Osteocyte (in vitro differentiated cells): ENCODE measurements at places on chromosomes 11 and 22. TPM values are rescaled to one million over a fixed set of nuclear protein-coding genes. Genes with fewer than 3 reads are reported as not detected.

- H3K4me1 ChIP-seq: no peaks in the 10 kb centered on the region
- no peak for DNase-seq
- H3K27ac ChIP-seq: no peak overlapping the region
- H3K36me3 ChIP-seq: no peaks in the 10 kb centered on the region
- peaks cover 13% of the 10 kb centered on the region for H3K27me3 ChIP-seq
These were observed 251.8 kb upstream of the BLID start for GRCh38 chr11:122367809-122368231.

- peaks cover 7% of the 10 kb centered on the region for H3K36me3 ChIP-seq
- H3K4me3 ChIP-seq: no peak overlapping the region
- H3K27ac ChIP-seq: no peak overlapping the region
These were observed 48.4 kb upstream of the THY1 start for GRCh38 chr11:119471329-119471728.

SYCE3 gene
- not detected in 2 replicates for total RNA-seq

DNA sequence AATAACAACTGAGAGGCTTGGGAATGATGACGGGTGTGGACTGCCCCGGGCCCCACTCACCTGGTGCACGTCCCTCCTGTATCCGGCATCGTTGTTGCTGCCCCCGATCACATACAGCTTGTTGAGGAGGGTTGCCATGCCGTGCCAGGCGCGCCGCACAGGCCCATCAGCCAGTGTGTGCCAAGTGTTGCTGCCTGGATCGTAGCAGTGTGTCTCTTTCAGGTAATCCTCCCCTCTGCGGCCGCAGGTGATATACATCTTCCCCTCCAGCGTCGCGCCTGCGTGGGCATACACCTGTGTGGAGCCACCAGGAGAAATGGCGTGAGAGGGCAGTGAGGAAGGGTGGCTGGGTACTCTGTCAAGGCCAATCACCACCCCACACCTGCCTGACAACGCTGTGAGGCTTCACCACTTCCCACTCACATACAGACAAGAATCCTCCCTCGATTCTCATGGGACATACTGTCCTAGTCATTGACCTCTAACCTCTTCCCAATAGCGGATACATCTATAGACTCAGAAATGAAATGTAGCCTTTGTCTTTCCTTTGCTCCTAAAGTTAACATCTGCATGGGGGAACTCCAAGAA lies 8.9 kb upstream of the SCARF2 start:
- H3K27ac ChIP-seq: no peak overlapping the region
- no peak overlapping the region for H3K4me3 ChIP-seq
- H3K27me3 ChIP-seq: no peaks in the 10 kb centered on the region
- peaks cover 24% of the 10 kb centered on the region for H3K36me3 ChIP-seq
